Endothelial cell (in vitro differentiated cells): ENCODE measurements at places on chromosomes 2 and 18.

DNA sequence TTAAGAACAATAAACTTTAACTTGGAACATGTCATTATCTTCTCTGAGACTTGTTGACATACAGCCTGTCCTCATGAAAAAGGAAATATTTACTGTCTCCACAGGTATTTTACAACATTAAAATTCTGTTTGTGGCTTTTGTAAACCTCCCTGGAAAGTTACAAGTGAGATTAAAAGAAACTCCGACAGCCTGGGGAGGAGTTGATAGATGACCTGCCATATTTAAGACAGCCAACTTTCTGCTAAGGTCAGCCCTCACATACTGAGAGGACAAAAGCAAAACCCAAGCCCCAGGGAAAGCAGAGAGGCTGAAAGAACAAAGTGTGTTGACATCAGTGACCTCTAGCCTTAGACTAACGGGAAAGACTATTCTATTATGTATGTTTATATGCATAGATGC, 350.2 kb downstream of the RIT2 start:
- DNase-seq = no peak

DNA sequence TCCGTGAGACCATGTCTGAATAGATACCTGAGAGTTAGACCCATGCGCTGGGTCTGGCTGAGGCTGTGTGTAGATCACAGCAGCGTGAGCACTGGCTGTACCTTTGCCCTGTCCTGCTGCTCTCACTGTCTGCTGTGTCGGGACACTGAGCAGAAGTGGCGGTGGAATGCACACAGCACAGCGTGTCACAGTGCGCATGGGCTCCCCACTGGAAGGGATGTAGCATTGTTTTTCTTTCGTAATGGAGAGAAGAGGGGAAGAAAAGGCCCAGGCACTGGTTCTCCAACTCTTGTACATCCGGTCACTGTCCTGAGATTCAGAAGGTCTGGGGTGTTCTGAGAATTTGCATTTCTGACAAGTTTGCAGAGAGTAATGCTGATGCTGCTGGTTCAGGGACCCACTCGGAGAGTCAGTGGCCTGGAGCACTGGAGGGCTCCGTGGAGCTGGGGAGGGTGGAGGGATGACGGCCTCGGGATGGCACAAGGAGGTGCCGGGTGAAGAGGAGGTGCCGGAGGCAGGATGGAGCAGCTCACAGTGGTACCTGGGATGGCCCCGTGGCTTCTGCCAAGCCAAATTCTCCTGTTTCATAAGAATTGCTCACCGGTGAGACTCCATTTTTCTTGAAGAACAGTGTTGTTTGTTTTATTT, 252.8 kb downstream of the LDLRAD4 start:
- DNase-seq = no peak

DNA sequence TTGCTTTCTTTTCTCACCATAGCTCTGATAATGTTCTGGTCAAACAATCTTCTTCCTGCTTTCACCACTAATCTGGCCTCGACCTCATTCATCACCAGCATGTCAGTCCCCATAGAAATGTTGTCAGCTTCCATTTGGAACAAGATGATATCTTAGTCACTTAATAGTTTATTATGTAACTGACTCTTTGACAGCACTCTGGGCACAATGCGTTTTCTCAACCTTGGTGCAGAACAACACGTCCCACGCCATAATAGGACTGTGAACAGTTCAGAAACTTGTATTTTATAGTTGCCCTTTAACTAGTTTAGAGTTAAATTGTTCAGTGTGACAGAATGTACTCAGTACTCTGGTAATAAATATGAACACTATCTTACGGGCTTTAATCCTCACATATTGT, 106.0 kb downstream of the MC4R start:
- no peak for DNase-seq

GRCh38 chr2:19971691-19972090, 18.2 kb downstream of the WDR35 start:
- DNase-seq = no peak

DNA sequence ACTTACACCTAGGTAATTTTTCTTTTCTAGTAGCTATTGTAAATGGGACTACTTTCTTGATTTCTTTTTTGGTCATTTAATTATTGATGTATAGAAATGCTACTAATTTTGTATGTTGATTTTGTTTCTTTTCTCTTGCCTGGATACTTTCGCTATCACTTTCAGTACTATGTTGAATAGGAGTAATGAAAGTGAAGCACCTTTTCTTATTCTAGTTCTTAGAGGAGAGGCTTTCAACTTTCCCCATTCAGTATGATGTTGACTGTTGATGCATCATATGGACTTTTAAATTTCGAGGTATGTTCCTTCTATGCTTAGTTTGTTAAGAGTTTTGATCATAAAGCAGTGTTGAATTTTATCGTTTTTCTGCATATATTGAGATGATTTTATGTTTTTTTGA, 142.5 kb downstream of the CDH19 start:
- DNase-seq = no peak

- no peak for DNase-seq
Measured at GRCh38 chr18:34624551-34624950, 85.5 kb upstream of the DTNA start.

- no peak for DNase-seq
Measured at GRCh38 chr2:234308073-234308812, 188.6 kb downstream of the ARL4C start.

DNA sequence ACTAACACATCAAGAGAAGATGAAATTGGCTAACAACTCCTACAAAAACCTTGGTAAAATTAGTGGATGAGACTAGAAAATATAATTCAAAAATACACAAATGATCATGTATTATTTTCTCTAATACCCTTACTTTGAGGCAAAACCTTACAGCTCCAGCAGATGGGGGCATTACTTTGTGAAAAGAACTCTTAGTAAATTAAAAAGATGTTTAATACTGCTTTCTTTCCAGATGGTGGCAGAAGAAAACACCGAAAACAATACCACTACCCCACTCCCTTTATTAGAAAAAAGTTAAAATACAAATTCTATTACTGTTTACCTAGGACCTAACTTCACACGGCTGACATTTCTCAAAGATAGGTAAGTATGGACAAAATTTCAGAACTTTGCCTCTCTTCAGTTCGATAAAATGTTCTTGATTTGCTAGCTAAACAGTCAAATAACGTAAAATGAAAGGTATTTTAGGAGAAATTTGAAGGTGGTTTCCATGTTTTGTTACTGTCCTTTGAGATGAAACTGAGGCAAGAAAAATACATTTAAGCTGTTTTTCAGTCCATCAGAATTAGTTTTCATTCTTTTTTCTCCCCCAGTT, 30.6 kb downstream of the ORC4 start:
- no peak for DNase-seq

DNA sequence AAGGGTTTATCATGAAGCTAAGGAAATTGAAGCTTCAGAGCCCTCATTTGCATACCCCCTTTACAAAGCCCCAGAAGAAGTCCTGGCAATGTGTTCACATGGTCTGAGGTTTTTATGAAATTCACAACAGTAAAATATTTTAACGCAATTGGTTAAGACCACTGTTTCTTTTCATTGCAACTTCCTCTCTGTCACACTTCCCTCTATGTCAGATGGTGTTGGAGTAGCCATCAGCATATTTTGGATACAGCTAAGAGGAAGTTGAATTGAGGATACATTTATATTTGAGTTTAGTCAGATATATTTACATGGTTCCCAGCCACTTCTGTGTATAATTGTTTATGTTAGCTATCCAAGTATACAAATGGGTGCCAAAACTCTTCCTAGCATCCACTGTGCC, 170.0 kb downstream of the TXNL1 start:
- no peak for DNase-seq

- no peak for DNase-seq
Measured at GRCh38 chr18:3816610-3817363, 366.8 kb downstream of the TGIF1 start.

DNA sequence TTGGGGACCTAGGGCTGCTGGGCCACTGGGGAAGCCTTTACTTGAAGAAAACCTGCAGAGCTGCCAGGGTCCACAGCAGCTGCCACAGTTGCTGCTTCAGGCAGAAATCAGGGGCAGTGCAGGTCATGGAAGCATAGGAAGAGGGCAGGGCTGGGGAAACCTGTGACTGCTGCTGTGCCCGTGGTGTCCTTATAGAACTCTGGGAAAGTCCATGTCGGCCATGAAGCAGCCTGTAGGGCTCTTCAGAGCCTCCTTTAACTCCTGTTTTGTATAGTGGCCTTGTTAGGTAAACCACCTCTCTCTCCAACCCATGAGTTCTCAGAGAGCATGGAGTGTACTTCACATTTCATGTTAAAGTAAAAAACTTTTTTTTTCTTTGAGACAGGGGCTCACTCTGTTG, 62.1 kb downstream of the SMAD4 start:
- no peak for DNase-seq

GRCh38 chr2:202014318-202014717, 19.3 kb upstream of the FZD7 start:
- DNase-seq = no peak

- peak; percentile 61 for DNase-seq
Measured at GRCh38 chr18:37253394-37254235, 312.0 kb downstream of the CELF4 start.

DNA sequence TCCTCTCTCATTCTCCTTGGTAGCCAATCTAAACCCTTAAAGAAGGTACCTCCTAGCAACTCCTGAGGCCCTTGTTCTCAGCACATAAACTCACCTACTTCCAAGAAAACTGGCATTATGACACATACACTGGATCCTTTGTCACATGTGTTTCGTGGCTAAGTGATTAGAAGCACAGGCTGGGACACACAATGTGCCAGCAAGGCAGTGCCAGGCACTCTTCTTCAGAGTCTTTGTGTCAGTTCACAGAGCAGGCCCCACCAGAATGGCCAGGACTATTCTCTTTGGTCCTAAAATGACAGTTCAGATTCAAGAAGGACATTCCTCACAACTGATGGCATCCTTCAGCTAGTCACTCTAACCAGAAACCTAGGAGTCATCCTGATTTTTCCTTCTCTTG, 40.3 kb downstream of the SMC6 start:
- no peak for DNase-seq

GRCh38 chr2:69491864-69492263, 54.6 kb upstream of the NFU1 start:
- no peak for DNase-seq

GRCh38 chr2:11375025-11375688, 30.7 kb upstream of the ROCK2 start:
- DNase-seq = no peak

GRCh38 chr2:33340280-33340679, 136.2 kb upstream of the RASGRP3 start:
- no peak for DNase-seq

DNA sequence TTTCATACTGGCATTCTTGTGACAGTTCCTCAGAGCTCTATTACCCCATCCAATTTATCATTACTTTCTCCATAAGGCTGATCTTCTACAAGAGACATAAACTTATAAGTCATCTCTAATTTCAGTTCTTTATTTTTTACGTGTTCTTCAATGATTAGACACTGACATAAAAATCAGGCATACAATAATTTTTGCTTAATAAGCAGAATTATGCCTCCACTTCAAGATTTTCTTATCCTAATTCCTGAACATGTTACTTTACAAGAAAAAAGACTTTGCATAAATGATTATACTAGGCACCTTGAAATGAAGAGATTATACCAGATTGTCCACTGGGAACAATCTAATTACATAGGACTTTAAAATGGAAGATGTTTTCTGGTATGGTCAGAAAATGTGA, 1304.5 kb upstream of the SLC39A10 start:
- DNase-seq = no peak

GRCh38 chr2:17747684-17748452, 5.7 kb downstream of the SMC6 start:
- DNase-seq = no peak

DNA sequence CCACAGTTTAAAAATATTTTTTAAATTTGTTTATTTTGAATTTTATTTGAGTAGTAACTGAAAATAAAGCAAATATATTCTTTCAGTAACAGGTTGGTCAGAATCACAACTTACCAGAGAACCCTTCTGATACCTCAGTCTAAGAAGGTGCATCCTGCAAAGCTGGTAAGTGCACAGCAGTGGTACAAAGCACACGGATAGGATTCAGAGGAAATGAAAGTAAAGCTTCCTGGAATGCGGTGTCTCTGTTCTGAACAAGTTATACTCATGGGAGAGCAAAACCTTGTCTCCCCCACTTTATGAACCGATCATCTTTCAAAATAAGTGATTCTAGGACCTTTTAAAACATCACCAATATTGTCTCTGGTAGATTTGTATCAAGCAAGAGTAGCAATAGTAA, 398.3 kb downstream of the TMX3 start:
- DNase-seq = no peak

GRCh38 chr2:12816379-12817306, 99.9 kb downstream of the TRIB2 start:
- DNase-seq = no peak

DNA sequence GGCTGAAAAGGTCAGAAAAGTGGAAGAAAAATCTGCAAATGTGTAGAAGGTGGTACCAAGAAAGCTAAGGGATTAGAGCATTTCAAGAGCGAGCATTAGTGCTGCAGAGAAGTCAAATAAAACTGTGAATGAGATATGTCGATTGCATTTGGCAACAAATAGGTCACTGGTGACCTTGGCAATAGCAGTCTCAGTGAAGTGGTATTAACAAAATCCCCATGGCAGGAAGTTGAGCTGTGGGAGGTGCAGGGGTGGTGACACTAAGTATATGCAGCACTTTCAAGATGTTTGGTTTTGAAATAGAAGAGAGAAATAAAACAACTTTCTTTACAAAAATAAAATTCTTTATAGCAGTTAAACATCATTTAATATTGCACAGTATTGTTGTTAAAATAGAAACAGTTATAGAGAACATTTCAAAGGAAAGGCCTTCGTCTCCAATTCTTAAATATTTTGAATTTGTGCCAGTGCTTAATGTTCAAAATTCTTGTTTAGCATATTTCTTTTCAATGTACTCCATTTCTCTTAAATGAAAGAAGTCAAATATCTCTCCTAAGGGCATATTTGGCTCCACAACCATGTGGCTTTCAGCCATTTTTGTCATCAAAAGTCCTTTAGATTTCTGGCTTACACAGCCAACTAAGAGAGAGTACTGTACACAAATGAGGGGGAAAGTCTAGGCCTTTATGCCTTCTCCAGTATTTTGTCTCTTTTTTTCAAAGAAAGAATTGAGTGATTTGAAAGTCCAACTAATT, 443.0 kb upstream of the MMADHC start:
- DNase-seq = no peak

DNA sequence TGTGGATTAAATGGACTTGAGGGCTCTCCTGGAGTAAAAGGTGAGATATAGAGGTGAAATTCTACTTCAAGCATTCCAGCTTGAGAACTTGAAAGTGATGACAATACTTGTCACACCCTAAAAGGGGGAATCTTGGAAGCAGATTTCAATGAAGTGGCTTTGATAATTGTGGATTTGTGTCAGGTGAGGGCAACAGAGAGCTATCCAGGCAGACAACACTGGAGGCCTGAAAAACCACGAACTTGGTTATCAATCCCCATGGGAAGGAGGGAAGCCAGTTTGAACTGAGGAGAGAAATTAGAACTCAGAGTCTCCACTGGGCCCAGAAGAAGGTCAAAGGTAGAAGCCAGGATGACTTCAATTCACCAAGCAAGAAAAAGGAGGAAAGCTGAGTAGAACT, 263.9 kb downstream of the FIGN start:
- DNase-seq = no peak

- peak; percentile 11 for DNase-seq
Measured at GRCh38 chr2:230578106-230578505, 134.5 kb upstream of the CAB39 start.

- DNase-seq = no peak
Measured at GRCh38 chr2:6657855-6658254, 207.9 kb downstream of the CMPK2 start.
